Right ventricle myocardium superior (tissue), 1 donor: ENCODE measurements at places on chromosomes 12 and 14.
A peak's percentile ranks its signal among the peaks of the same experiment; 100 is the strongest.

- no peak for DNase-seq
Observed at GRCh38 chr14:50714450-50715073, 46.5 kb upstream of the SAV1 start.

GRCh38 chr12:7373226-7373625 is 69.4 kb downstream of the ACSM4 start:
- DNase-seq: no peak

DNA sequence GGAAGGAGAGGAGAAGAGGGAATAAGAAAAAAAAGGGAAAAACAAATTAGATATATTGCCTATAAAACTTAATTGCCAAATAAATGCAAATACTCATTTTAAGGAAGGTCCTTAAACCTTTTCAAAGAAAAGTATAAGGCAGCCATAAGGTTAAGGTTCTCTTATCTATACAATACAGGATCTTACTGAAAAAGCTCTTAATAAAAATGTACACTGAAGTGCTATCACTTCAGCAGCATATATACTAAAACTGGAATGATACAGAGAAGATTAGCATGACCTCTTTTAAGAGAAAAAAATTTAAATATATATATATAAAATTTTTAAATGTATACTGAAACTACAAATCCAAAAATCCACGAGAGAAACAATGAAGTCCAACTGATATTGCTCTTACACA is 65.6 kb downstream of the PPP2R5E start:
- no peak for DNase-seq

DNA sequence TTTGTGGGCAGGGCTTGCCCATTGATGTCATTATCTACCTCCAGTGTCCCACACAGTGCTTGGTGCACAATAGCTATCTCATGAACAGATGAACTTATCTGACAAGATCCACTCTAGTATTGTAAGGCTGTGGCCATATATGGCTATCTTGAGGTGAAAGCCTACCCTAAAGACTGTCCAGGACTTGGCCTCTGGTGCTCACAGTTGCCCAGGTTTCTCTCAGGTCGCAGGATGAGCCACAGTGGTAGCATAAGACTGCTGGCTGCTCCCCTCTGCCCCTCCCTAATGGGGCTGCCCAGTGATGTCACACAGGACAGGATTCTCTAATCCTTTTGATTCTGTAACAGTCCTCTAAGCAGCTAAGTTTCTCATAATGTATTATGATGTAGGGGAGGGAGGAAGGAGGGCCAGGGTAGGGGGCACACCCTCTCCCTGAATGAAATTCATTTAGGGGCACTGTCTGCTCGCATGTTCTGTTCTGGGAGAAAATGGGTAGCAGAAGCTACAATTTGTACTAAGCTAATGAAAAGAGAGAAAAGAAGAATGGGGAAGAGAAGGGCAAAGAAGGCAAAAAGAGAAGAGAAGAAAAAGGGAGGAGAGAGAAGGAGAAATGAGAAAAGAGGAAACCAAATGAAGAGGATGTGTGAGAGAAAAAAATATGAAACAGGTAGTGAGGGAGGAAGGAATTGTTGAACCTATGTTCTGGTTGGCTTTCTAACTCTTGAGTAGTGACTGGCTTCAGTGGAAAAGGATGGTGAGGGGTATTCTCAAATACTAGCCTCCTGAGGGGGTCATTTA is 3.4 kb upstream of the PPM1A start:
- DNase-seq: no peak

- no peak for DNase-seq
Observed at GRCh38 chr14:32005628-32006027, 71.5 kb upstream of the ARHGAP5 start.

DNA sequence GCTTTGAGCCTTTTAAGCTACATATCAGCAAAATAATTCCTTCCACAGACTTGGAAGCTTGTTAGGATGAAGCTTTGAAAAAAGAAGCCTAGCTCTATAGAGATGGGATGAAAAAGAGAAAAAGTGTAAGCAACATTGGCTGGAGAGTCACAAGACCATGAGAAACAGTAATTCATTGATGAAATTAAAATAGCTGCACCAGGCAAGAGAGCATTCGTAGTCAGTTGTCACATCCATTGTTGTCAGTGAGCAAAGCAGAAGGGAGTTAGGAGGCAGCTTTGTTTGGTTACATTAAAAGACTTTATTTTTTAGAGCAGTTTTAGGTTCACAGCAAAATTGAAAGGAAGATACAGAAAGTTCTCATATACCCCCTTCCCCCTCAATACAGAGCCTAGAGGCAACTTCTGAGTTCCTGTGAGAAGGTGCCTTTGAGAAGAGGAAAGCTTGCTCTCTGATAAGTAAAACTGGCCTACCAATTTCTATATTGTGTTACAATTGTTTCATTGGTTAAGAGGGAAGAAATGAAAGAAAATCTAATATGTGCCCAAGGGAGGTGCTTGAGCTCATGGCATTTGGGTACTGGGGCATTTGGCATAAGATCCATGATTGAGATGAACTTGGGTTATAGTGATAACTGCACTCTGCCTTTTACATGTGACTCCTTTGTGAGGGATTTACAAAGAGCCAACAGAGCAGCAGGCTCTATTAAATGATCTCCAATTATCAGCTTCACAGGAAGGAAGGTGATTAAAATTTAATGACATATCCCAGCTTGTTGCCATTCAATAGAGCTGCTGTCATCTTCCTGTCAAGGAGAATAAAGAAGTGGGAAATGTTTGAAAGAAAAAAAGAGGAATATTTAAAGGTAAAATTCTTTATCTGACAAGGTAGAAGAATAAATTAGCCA is 361.3 kb upstream of the TMTC1 start:
- no peak for DNase-seq

DNA sequence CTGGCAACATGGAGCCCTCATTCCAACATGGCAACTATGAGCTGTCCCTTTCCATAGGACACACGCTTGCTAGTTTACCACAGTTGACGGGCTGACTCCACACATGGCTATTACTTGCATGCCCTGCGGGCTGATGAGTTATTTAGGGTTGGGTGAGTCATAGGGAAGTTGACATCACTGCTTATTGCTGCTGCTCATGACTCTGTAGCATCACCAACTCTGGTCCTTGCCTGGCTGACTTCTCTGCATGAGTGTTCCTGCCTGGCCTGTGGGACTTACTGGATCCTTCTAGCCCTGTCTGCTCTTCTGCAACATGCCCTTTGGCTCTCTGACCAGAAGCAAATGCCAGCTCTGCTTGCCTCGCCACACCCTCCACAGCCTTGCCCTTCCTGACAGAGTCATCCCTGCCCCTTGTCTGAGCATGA is 199.5 kb downstream of the ANO6 start:
- DNase-seq: no peak

DNA sequence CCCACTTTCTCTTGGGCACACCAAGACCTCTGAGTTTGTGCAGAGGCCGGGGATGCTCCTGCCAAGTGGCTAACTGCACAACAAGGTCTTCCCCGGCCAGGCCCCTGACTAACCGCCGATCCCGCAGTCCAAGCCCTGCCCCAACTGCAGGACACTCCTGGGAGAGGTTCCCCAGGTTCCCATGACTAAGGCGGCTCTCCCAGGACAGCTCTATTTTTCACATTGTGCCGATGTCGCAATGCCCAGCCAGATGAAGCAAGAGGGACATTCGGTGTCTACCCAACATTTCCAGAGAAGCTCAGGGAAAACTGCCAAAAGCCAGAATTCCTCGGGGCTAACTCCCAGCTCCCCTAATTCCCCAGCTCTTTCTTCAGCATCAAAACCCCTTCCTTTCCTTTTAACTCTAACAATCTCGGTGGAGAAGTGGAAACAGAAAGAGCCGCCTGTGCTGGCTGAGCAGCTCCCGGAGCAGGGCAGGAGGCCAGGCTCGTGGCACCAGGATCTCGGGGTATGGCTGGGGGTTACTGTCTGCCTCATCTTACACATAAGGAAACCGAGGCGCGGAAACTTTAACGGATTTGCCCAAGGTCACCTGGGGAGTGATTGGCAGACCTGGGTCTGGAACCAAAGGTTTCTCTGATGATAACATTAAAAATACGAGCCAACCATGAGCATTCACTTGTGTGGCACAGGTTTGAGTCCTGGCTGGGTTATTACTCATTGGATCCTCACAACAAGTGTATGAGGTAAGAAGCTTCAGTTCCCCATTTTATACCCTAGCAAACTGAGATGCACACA is 318.2 kb downstream of the BCL11B start:
- DNase-seq: peak; percentile 61

DNA sequence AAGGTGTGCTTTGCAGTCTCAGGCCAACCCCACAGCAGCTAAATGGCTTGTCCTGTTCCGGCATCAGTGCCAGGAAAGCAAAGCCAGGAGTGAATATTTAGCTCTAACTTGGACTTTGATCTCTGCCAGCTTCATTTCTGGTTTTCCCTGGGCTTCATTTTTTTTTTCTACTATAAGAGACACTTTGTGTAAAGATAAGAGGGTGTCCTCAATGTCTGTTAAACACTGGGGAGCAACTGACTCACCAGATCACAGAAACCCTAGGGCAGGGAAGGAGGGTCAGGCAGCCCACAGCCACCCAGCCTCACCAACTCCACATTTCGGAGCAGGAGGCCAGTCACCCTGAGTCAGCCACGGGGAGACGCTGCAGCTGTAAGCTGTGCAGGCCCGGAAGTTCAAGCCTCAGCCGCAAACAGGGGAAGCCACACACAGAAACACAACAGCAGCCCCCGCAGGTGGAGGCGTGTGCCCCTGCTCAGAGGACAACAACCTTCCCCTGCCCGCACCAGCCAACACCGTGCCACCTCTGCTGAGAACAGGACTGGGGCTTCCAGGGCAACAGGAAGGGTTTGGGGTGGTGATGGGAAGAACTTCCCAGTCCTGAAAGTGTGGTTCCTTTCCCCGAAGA is 6.3 kb downstream of the TNFRSF1A start:
- DNase-seq: peak; percentile 85

- DNase-seq: no peak
Observed at GRCh38 chr12:128140551-128140950, 126.4 kb upstream of the TMEM132C start.

GRCh38 chr12:49875115-49875720 is 28.5 kb downstream of the FAIM2 start:
- DNase-seq: no peak

DNA sequence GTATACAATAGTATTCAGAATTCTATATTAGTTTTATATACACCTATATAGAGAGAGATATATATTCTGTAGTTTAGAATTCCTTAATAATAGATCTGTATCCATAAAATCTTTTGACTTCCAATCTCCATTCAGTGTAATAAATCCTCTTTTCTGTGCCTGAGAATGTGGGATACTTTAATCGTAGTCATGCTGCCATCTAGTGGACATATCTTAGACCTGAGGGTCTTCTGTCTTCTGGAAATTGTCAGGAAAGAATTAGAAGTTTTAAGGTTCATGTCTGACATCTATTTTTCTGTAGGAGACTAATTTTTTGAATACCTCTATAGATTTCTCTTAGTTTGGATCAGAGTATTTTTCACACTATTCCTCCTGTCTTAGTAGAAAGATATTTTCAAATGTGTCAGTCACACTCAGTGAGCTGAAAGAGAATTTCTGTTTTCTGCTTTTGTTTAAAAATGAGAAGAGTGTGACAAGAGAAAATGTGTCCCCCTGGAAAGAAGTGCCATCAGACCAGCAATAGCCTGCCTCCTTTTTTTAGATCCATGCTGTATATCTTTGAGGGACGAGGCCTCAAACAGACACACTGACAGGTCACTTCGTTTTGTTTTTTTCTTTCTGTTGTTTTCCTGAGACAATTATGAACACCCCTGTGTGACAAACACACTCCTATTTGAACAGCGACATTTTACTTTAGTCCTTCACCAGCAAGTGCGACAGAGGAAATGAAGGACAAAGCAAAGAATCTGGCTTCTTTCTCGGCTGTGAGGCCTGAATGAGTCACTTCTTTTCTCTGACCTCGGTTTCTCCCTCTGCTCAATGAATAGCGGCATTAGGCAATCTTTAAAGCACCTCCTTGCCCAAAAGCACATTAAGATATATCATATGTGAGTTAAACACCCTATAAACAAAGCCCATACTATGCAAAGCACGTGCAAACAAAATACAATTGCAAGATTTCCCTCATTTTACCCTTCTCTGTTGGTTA is 96.3 kb downstream of the GALC start:
- DNase-seq: no peak

GRCh38 chr12:120364487-120364886 is 4.5 kb downstream of the MSI1 start:
- DNase-seq: peak; percentile 6

DNA sequence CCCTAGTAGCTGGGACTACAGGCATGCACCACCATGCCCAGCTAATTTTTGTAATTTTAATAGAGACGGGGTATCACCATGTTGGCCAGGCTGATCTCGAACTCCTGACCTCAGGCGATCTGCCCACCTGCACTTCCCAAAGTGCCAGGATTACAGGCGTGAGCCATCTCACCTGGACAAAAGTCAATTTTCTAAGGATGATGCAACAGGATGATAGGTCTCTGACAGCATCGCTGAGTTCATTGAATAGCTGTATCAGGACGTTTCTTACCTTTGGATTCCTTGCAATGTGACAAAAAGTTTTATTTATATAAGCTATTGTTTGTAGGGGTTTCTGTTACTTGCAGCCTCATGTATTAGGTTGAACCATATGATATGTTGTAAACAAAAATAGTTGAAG is 55.5 kb upstream of the PCED1B start:
- no peak for DNase-seq

DNA sequence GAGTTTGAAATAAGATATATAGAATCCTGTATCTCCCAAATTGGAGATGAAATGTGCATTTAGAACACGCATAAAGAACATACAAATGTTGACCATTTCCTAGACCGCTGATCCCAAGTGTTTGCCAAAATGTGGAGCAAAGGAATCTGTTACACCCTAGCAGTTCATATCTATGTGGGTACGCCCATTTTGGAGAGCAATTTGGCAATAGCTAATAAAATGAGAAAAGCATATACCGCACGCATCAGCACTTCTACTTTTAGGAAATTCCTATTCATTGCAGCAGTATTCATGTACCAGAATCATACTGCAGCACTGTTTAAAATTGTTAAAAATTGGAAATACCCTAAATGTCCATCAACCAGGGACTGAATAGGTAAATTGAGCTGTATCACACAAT is 937.8 kb downstream of the BCL11B start:
- DNase-seq: no peak

DNA sequence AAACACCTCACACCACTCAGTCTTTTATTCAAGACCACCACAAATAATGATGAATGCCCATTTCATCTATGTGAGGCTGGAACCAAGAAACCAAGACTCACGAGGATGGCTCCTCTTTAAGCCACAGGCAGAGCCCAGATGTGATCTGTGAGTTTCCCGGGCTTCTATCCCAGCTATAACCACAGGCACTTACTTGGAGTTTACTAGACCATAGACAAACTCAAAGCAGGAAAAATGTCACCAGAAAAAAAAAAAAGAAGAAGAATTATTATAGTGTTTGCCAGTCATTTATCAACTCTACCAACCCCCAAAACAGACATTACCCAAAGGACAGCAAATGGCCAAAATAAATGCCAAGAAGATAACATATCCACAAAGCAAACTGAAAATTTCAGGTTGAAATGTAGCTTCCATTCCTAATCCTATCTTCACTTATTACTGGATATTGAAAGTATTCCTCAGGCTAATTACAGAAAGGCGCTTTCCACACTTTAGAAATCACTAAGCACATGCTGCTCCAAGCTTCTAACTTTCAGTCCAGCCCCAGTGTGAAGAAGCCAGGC is 44.7 kb downstream of the ZFYVE1 start:
- no peak for DNase-seq
